ENCODE measurements at places on chromosomes 11 and 22.

- no peak for DNase-seq
Observed at GRCh38 chr22:30044369-30044768, 35.9 kb upstream of the HORMAD2 start.

DNA sequence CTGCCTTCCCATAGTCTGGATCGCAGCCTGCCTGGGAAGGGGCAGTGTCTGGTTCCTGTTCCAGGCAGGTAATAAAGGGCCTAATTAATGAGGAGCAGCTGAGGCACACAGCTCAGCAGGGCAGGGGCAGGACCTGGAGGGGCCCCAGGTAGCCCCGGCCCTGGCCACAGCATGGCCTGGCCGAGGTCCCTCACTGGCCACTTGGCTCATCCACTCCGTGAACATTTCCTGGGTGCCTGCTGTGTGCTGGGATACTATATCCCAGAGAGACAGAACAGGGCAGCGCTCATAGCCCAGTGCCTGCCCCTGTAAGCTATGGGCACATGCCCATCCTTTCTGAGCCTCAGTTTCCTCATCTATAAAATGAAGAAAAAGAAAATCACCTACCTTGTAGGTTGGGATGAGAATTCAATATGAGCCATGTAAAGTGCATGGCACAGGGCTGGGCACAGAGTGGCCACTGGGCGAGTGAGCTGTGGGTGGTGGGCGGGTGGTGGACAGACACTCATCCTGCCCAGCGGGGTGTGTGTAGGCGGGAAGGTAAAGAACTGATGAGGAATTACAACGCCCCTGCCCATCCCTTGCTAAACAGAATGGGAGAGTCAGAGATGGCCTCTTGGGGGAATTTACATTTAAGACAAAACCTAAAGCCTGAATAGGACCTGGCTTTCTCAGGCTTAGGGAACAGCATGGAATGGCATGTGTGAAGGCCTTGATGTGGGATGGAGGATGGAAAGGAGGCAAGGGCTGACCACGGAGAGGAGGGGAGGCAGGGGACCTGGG is 9.2 kb downstream of the MYRF start:
- no peak for DNase-seq

DNA sequence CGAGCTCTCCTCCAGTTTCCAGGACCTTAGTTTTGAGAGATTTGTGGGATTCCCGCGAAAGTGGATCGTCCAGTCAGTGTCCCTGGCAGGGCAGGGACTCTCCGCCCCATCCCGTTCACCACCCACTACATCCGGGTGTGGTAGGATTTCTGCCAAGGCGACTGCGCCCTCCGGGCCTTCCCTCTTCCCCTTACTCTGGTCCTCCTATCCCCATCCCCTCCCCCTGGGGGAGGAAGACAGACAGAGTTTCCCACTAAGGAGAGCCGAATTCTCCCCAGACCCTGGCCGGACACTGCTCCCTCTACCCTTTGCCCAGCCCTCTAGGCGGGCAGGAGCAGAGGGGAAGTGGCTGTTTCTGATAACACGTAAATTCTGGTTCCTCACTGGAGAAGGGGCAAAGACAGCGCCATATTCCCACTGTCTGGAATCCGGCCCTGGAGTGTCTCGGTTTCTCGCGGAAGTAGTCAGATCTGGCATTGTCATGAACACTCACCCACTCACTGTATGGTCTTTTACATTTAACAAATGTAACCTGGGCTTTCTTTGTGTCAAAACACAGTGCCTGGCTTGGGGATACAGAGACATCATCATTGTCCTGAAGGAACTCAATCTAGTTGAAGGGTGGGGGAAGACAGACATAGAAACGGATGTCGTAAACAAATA is 1.1 kb upstream of the NECTIN1 start:
- DNase-seq, result no peak

GRCh38 chr11:93668171-93668570 is 6.7 kb downstream of the CEP295 start:
- no peak for DNase-seq

DNA sequence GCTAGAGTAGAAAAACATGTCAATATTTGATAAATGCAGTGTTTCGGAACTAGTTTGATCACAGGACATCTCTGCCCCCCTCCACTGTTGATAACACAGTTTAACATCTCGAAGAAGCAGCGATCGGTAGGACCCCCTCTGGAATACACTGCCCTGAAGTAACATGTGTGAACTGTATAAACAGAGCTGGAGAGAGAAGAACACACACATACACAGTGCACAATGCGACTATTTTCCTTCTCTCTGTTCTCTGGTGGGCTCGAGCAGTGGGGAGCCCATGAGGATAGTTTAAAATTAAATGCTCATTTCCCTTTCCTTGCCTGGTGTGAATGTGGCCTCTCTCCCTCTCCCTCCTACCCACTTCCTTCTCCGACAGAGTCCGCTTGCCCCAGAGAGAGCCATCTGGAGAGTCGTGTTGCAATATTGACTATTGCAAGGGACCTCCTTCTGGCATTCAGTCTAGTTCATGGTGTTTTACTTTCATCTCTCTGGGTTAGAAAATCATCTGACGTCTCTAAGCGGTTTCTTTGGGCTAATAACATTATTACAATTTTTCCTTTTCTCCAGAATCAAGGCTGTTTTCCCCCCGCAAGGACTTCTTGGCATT is 51.6 kb upstream of the BARX2 start:
- DNase-seq, result no peak

GRCh38 chr11:20015529-20016427 is 144.5 kb downstream of the DBX1 start:
- no peak for DNase-seq

GRCh38 chr11:79342236-79342635 is 98.6 kb downstream of the TENM4 start:
- no peak for DNase-seq

- no peak for DNase-seq
Observed at GRCh38 chr11:116148056-116148455, 624.7 kb downstream of the BUD13 start.

- no peak for DNase-seq
Observed at GRCh38 chr11:120869097-120869496, 154.8 kb upstream of the TBCEL start.

- no peak for DNase-seq
Observed at GRCh38 chr11:102199673-102200072, 89.4 kb downstream of the YAP1 start.

DNA sequence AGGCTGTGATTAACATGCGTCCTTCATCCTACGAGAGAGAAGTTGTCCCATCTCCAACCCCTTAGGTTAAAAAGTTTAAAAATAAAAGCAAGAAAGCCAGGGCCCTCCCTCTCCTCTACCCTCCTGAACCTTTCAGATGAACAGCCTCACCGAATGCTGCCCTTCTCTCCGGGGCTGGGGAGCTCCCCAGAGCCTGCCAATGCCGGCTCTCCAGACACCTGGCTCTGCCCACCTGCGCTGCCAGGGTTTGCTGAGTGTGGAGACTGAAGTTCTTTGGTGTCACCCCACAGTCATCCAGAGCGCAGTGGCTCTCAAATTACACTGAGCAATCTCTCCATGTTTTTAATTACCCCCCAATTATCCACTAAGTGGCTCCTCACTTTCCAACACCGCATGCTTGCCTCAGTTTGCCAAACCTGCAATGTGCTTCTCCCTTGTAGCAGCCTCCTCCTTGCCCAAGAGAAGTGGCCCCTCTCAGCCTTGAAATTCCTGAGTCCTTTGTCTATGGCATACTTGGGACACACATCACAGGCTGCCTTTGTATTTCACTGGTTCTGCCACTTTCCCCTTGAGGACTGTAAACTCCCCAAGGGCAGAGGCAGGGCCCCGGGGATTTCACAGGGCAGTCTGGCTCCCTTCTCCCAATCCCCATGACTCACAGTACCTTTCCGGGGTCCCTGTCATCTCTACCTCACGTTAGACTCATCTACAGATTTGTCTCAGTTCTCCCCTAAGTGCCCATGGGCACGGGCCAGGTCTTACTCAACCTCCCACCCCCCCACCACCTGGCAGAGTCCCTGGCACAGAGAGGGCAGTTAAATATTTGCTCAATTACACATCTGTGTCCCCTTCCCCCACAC is 2.0 kb downstream of the MYH9 start:
- peak; percentile 90 for DNase-seq

GRCh38 chr11:56910785-56911184 is 77.9 kb upstream of the OR5AK2 start:
- no peak for DNase-seq

- no peak for DNase-seq
Observed at GRCh38 chr11:19921976-19922688, 209.5 kb downstream of the NAV2 start.

GRCh38 chr22:46962406-46962805 is 200.0 kb downstream of the TBC1D22A start:
- no peak for DNase-seq

DNA sequence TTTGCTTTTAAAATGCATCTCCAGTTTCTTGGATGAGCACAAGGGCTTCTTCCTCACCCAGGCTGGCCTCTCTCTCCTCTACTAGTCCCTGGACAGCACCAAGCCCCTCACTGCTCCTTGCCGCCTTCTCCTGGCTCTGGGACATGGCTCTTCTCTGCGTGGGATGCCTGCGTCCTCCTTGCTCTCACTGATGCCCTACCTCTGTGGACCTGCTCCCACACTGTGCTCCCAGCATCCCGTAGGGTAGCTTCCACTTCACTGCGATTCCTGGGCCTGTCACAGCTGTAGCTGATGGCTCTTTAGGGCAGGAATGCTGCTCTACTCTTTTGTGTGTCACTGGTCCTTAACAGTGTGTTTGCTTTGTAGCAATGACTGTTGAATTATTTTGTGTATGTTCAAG is 136.3 kb downstream of the SNX19 start:
- DNase-seq, result no peak

- DNase-seq, result no peak
Observed at GRCh38 chr11:11107076-11107723, 245.8 kb downstream of the CSNK2A3 start.

- DNase-seq, result no peak
Observed at GRCh38 chr11:103257360-103257759, 148.1 kb downstream of the DYNC2H1 start.

GRCh38 chr11:84581083-84581482 is 1046.1 kb downstream of the DLG2 start:
- DNase-seq, result no peak

DNA sequence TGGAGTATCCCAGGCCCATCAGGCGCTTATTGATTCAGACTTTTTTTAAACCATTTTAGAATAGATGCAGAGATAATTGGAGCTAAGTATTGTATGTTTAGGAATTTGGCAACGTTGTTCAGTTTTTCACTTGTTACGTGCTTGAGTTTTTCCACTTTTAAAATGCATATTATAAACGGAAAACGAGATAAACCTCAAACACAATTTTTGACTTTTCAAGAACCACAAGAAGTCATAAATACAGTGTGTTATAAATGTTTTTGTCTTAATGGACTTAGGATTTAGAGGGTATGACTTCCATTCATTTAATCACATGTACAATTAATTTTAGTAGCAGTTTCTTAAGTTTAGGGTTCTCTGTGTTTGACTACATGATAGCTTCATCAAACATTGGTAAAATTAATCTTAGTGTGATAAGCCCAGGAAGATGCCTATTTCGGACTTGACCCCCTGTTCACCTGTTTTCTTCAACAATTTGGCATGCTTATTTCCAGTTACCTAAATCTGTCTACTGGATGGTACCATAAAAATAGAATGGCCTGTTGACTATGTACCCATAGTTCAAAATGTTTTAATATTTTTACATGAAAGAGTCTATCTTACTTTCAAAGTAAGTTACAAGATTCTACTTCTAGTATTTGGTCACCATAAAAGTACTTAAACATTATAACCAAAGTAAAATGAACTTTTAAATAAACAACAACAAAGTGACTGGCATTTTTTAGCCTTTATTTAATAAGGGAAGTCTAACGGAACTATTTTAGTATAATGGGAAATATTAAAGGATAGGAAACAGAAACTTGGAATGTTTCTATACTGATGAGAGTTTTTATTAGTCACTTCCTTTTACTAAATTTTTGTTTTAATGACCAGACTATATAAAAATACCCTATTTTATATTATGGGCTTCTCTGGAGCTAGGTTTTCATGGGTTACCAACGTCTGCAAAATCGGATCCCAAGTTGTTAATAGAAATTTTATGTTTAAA is 1.4 kb downstream of the ZC3H12C start:
- DNase-seq, result no peak

- no peak for DNase-seq
Observed at GRCh38 chr11:127559978-127560377, 559.4 kb upstream of the KIRREL3 start.

GRCh38 chr11:68036141-68036716 is 2.6 kb upstream of the TCIRG1 start:
- no peak for DNase-seq

All from CD4-positive, alpha-beta memory T cell (primary cell).